SJSA1 (cell line): ENCODE measurements at places on chromosomes 11 and 22. TPM values are rescaled to one million over a fixed set of nuclear protein-coding genes. Genes with fewer than 3 reads are reported as not detected.

The SCT gene
- total RNA-seq: not detected in 2 replicates

The BEST1 gene
- 0.74 TPM in 1 of 2 replicates, not detected in the other for total RNA-seq

The MMP7 gene
- 0.34 TPM in 1 of 2 replicates, not detected in the other for total RNA-seq

DNA sequence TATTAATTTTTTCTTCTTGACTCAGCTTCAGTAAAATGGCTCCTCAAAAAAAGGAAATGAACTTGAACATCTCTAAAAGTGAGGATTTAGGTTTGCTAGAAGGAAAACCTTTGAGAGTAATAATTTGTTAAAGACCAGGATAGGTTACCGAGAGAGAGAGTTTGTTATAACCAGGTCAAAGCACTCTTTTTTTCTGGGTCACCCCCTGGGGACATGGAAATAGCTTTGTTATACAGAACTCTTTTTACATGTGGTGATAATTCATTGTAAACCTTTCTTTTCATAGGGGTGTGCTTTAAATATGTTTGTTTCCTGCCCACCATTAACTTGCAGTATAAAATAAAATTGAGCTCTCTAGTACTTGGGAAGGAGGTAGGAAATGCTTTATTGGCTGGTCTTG lies 47.7 kb downstream of the DNAJC24 start:
- no peak for DNase-seq

- no peak for DNase-seq
Observed at GRCh38 chr22:36797374-36797773, 19.5 kb downstream of the PVALB start.

- DNase-seq: no peak
Observed at GRCh38 chr22:38751422-38752346, 4.1 kb downstream of the SUN2 start.

- no peak for DNase-seq
Observed at GRCh38 chr11:124922831-124923230, 3.8 kb downstream of the HEPN1 start.

- no peak for DNase-seq
Observed at GRCh38 chr11:114441921-114442320, 2.7 kb downstream of the REXO2 start.

- DNase-seq: no peak
Observed at GRCh38 chr11:61732705-61733104, 19.7 kb upstream of the MYRF start.

DNA sequence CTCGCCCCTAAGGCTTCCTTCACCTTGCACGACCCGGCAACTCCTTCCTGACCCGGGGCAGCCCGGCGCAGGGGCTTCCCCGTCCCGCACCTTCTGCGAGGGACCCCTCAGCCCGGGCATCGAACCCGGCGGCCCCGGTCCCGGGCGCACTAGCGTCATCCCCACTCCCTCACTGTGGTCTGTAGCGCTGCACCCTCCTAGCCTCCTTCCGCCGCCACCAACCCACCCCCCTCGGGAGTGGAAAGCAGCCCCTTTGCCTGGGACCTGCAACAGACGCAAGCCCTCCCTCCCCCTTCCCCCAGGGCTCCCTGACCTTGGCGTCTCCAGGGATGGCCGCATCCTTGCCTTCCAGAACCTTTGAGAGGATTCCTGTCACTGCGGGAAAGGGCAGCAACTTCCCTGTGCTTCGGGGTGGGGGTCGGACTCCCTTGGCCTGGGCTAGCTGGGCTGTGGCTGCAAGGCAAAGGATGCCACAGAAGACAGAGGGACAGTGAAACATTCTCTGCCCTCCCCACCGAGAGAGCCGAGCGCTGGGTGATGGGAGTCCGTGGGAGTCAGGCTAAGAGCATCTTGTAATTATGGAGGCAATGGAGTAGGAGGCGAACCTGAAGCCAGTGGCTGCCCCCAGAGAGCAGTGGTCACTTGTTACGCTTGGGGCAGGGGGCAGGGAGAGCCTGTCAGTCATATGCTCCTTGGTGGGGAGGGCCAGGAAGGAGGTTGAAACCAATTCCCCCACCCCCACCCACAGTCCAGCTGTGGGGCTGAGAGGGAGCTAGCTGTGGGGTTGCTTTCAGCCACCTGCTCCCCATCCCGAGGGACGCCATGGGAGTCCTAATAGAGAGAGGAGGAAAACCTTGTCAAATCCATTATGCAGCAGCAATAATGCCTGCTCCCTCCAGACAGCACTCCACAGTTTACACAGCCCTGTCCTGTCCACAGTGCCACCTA lies 920 bp downstream of the TMEM132A start:
- DNase-seq: peak; percentile 59

- DNase-seq: no peak
Observed at GRCh38 chr22:46537225-46537945, at the start of gene CELSR1. Gene CELSR1, minus strand, starts transcription at chr22:46537620. Its CDS starts 450 bp downstream, at chr22:46537170.

DNA sequence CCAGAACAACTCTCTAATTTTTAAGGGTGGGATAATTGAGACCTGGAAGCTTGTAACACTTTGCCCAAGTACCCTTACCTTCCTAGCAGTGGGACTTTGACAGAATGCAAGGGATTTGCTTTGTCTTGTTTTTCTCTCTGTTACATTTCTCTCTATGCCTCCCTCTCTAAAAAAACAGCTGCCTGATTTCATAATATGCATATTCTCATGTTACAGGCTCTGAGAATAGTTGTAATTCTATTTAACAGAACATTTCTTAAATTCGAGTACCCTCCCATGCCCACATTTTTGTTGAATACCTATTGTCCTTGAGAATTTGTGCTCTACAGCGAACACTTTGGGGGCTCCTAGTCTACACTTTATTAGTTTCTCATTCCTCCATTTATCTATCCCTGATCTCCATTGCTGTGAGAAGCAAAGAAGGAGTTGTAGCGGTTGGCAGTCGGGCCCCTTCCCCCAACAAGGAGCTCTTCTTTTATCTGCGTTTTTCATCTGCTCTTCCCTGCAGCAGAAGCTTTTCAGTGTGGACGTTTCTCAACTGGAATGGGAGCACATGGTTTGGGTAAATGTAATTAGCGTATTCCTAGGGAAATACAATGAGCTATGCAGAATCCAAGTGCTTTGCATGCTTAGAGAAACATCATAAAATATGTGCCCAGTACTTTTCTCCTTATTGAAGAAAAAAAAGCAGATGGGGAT lies 117.7 kb upstream of the CCDC90B start:
- no peak for DNase-seq

GRCh38 chr11:26483108-26483507 lies 89.0 kb downstream of the MUC15 start:
- DNase-seq: no peak

- no peak for DNase-seq
Observed at GRCh38 chr11:17244046-17244445, 32.5 kb upstream of the NUCB2 start.
